ENCODE measurements at places on chromosomes 6 and 20. TPM values are rescaled to one million over a fixed set of nuclear protein-coding genes. Genes with fewer than 3 reads are reported as not detected.

KCNK15 gene
- total RNA-seq, result not detected

- H3K27me3 ChIP-seq, result no peaks in the 10 kb centered on the region
- no peak overlapping the region for H3K4me3 ChIP-seq
- H3K27ac ChIP-seq, result no peak overlapping the region
- no peaks in the 10 kb centered on the region for H3K4me1 ChIP-seq
- no peak for DNase-seq
These were observed 94.7 kb upstream of the LOC128125822 start for GRCh38 chr6:63477422-63478040.

- no peaks in the 10 kb centered on the region for H3K4me1 ChIP-seq
- H3K4me3 ChIP-seq, result no peak overlapping the region
- no peak for DNase-seq
- H3K27me3 ChIP-seq, result no peaks in the 10 kb centered on the region
- H3K36me3 ChIP-seq, result peaks cover 7% of the 10 kb centered on the region
- no peak overlapping the region for H3K27ac ChIP-seq
These were observed 3.3 kb downstream of the PLN start for GRCh38 chr6:118551063-118552053.

CPNE5 gene
- total RNA-seq, result 24.9 TPM

GRCh38 chr6:67112120-67112519 is 1405.1 kb upstream of the EYS start:
- DNase-seq, result no peak
- H3K27me3 ChIP-seq, result no peaks in the 10 kb centered on the region
- no peak overlapping the region for H3K27ac ChIP-seq
- no peaks in the 10 kb centered on the region for H3K4me1 ChIP-seq
- H3K4me3 ChIP-seq, result no peak overlapping the region
- H3K36me3 ChIP-seq, result no peaks in the 10 kb centered on the region

BTNL2 gene
- total RNA-seq, result not detected

- H3K4me1 ChIP-seq, result peaks cover under 1% of the 10 kb centered on the region
- H3K4me3 ChIP-seq, result no peak overlapping the region
- no peak overlapping the region for H3K27ac ChIP-seq
- DNase-seq, result no peak
These were observed 101.6 kb downstream of the ATXN1 start for GRCh38 chr6:16659466-16660156.

- H3K4me1 ChIP-seq, result peaks cover 8% of the 10 kb centered on the region
- no peaks in the 10 kb centered on the region for H3K27me3 ChIP-seq
- peaks cover 17% of the 10 kb centered on the region for H3K36me3 ChIP-seq
- no peak for DNase-seq
These were observed 13.2 kb downstream of the STX7 start for GRCh38 chr6:132499757-132500156.

DNA sequence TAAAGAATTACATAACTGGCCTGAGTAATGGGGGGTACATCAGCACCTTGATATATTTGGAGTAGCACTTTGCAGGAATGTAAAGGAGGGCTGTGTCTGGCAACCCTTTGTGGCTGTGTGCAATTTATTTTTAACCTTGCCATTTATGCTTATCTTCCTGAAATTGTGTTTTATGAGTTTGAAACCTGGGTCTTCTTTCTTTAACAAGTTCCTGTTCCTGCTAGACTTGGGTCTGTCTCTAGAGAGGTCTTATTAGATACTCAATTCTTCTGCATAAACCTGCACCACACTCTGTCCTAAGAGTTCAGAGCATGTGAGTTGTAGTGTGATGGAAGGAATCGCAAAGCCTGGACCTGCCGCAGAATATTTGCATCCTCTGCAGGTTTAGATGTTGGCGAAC is 181.0 kb downstream of the JARID2 start:
- peaks cover 60% of the 10 kb centered on the region for H3K4me1 ChIP-seq
- H3K27me3 ChIP-seq, result peaks cover 14% of the 10 kb centered on the region
- peaks cover 5% of the 10 kb centered on the region for H3K36me3 ChIP-seq
- H3K4me3 ChIP-seq, result no peak overlapping the region
- H3K27ac ChIP-seq, result peak overlapping the region; percentile 95
- DNase-seq, result no peak

ULBP3 gene
- total RNA-seq, result 16.0 TPM

GRCh38 chr6:9399916-9400315 is 964.6 kb upstream of the SLC35B3 start:
- no peaks in the 10 kb centered on the region for H3K27me3 ChIP-seq
- DNase-seq, result no peak
- peaks cover 10% of the 10 kb centered on the region for H3K4me1 ChIP-seq

GRCh38 chr6:63859528-63859927 is 223.9 kb downstream of the PHF3 start:
- no peak overlapping the region for H3K27ac ChIP-seq
- DNase-seq, result no peak
